Endothelial cell (in vitro differentiated cells): ENCODE measurements at places on chromosomes 7 and 10. TPM values are rescaled to one million over a fixed set of nuclear protein-coding genes. Genes with fewer than 3 reads are reported as not detected.

DNA sequence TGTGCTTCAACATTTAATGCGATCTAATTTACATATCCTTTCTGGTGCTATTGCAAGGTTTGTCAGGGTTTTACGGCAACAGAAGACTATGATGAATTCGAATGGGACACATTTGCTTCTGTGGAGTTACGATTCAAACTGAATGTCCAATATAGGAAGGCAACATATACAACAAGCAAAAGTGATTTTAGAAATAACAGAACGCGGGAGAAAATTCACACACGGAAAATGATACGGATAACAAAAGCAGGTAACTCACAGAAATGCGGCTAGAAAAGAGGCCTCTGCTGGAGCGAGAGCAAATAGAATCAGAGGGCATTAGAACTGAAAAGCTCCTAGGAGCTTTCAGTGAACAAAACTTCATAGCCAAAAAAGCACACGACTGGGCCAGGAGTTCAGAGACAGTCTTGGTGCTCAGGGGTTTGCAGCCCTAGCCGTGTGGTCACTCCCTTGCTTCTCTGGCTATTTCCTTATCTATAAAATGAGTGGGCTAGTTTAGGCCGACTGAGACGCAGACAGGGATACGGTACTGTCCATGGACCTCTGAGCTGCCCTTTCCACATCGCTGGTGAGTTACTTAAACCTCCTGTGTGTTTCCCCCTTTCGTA lies 557 bp upstream of the TAX1BP1 start:
- no peak for DNase-seq

ZNF107 gene
- 10.4 TPM for total RNA-seq

ITGA8 gene
- 0.51 TPM for total RNA-seq

PIK3CG gene
- 2.4 TPM for total RNA-seq

GRCh38 chr10:114706458-114707055 lies 48.5 kb upstream of the ABLIM1 start:
- DNase-seq = no peak

HOXA5 gene
- total RNA-seq = 0.59 TPM
